ENCODE measurements at places on chromosomes 2 and 18.
A peak's percentile ranks its signal among the peaks of the same experiment; 100 is the strongest.

DNA sequence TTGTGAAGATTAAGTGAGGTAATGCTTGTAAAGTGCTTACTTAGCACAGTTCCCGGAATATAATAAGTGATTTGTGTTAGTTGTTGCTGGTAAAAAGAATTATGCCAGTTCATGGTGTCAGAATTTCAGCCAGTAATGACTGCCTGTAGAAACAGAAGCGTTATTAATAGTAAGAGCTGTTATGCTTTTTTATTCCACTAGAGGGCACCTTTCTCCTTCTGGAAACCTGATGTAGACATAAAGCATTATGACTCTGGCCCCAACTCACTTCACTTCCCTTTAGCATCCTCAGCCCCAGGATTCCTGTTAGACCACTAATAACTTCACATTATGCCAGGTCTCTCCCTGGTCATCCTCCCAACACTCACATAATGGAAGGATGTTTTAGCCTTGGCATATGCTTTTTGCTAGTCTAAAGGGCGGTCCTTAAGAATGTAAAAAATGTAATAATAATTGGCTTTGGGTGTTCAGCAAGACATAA, 34.9 kb downstream of the C18orf54 start:
- DNase-seq, result no peak

DNA sequence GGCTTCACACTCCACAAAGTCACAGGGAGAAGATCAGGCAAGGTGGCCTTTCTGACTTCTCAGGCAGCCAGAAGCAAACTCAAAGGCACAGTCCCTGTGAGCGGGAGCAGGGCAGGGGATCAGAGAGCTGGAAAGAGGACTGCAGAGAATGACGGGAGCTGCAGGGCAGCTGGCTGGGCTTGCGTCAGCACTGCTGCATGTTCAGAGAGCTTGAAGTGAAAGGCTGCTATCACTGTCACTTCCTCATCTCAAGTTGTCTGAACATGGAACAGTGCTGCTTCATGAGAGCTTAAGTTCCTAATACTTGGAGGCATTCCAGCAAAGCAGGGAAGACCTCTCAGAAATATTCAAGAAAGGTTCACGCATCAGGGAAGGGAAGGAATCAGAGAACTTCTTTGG, 20.4 kb downstream of the TGFBRAP1 start:
- no peak for DNase-seq

GRCh38 chr2:198322275-198322674, 517.9 kb downstream of the PLCL1 start:
- DNase-seq, result no peak

DNA sequence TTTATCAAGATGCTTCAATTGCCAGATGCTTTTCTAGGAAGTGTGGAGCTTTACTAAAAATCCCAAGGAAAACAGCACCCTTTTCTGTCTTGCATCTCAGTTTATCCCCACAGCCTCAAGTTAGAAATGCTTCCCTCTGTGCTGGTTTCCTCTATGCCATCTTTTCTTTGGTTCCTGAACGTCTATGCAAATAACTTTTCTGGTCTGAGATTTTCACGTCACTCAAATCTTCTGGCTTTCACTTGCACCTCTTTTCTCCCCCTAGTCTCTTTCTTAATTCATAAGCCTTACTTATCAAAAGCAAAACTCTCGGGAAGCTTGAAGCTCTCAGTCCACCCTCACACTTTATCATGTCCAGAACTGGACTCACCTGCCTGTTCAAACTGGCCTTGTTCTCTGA, 33.9 kb downstream of the ARHGAP25 start:
- no peak for DNase-seq

DNA sequence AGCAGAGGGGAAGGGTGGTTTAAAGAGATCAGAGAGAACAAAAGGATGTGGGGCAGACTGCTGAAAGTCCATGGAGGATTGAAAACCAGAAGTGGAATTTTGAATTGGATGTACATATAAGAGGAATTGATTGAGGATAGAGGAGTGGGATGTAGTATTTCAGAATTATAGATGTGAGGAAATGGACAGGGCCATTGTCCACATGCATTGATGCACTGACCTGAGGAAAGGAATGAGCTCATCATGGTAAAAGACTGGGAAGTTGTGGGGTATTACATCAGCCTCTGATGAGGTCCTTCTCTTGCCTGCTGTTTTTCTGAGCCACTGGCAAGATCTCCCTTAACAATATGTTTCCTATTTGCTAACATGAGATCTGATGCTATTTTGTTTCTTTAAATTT, 365.7 kb upstream of the FANCL start:
- DNase-seq, result no peak

DNA sequence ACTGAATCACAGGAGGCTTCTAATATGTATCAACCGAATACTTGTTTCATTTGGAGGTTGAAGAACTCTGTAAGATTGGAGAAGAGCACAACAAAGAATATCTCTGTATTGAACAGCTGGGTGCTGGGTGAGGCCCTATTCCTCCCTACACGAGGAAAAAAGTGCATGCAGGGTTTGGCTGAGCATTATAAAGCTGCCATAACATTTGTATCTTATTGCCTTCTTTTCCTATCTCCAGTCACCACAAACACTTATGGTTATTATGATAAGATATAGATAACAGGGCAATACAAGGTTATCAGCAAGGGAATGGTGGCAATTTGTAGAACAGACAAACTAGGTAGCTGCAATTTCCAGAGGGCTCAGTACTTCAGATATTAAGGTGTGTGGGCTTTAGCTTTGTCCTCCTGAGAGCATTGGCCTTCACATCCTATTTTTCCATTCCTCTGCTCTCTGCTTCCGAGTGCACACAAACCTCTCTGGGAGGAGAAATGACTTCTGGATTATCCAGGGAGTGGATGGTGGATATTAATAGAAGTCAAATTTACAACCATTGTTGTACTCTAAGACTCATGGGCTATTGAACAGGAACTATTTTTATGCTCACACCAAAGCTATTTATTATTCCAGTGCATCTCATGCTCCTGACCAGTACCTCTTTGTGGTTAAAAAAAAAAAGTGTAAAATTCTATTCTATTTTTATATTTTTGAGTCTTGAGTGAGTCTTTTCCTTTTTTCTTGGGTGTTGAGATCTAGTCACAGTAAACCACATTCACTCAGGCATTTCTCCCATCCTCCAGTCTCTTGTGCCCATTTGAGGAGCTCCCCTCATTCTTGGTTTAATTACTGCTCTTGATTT, 248.4 kb downstream of the ETAA1 start:
- DNase-seq, result no peak

GRCh38 chr2:164867779-164868397, 26.3 kb upstream of the COBLL1 start:
- DNase-seq, result no peak

DNA sequence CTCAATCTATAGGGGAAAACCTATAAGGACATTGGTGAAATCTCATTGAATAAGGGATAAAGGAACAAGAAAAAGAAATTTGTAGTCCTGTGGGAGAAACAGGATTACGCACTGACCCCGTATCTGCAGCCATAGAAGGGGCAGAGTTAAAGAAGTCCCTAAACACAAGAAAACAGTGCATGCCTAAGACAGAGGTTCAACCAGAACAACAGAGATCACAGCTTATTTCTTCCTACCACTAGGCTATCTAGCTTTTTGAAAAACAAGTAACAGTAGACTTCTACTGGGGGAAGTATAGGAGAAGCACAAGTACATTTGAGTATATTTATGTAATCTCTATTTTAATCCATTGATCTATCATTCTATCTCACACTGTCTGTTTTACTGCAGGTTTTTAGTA, 485.2 kb upstream of the REG3G start:
- no peak for DNase-seq

DNA sequence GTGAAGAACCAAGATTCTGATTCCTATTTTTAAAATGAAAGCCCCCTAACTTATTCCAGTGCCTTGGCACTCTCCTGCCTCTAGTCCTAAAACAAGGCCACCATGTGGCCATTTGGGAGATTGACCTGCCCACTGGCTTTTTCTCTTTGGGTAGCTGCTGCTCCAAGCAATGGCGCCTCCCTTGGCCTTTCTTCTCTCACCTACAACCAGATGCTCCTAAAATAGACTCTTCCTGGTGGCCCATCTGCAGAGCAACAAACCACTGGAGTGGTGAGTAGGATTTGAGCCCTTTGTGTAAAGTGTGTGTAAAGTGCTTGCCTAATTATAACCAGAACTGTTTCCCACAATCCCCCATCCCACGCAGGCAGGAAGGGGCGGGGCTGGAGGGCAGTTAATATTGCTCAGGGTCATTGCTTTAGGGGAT, 114.2 kb downstream of the FHOD3 start:
- DNase-seq, result no peak

- no peak for DNase-seq
Observed at GRCh38 chr2:47056868-47057686, 98.0 kb downstream of the STPG4 start.

- DNase-seq, result no peak
Observed at GRCh38 chr2:46471019-46471583, 8.3 kb upstream of the TMEM247 start.

- DNase-seq, result peak; percentile 12
Observed at GRCh38 chr2:181459621-181460021, 2.4 kb downstream of the ITGA4 start.

DNA sequence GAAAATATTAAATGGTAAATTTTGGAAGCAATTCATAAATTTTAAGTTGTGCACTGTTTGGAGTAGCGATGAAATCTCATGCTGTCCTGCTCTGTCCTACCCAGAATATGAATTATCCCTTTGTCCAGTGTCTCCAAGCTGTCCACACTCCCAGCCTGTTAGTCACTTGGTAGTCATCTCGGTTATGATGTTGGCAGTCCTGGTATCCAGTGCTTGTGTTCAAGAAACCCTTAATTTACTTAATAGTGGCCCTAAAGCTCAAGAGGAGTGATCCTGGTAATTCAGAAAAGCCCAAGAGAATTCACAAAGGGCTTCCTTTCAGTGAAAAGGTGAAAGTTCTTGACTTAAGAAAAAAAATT, 71.8 kb upstream of the STAM2 start:
- no peak for DNase-seq

GRCh38 chr2:150528861-150529801, 41.7 kb upstream of the RND3 start:
- DNase-seq, result no peak

DNA sequence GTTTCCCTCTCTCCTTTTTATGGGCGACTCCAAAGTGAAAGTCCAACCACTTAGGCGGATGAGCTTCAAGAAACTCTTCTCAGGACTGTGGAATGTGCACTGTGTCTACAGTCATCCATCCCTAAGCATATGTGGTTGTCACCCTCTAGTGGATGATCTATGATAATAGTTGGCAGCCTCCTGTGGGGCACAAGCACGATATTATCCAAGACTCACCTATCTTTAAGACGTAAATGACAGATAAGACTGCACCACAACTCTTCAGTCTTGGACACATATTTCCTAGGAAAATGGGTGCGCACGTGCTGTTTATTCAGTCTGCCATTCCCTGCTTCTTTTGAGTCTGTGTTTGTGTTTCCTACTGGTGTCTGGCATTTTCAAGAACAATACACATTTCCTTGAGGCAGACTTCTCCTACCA, 145.5 kb upstream of the CTAGE1 start:
- DNase-seq, result peak; percentile 70

DNA sequence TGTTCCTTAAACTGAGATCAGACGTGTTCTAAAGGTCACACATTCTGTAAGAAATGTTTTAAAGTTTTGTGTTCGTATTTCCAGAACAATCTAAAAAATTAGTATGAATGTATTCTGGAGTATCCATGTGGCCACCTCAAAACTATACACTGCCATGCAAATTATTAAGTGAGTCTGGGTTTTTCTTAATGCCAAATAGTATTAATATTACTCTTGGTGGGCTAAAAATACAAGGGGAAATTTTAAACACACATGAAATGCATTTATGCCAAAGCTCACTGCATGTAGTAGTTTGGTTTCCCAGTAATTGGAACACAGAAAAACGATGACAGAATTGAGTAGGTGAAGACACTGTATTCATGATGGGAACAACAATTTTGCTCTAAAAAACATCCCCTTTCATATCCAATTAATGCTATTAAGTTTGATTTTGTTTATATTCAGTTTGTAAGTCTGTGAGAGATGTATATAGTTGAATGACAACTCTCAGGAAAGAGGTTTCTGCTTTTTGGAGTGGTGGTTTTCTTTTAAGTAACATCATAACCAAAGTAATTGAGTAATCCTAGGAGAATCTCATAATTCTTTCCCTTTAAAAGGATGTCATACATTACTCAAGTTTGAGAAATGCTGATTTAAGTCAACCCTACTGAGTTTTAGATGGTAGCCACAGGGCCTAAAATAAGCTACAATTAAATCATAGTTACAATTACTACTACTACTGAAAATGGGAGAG, 75.7 kb upstream of the CDCA7 start:
- DNase-seq, result no peak

DNA sequence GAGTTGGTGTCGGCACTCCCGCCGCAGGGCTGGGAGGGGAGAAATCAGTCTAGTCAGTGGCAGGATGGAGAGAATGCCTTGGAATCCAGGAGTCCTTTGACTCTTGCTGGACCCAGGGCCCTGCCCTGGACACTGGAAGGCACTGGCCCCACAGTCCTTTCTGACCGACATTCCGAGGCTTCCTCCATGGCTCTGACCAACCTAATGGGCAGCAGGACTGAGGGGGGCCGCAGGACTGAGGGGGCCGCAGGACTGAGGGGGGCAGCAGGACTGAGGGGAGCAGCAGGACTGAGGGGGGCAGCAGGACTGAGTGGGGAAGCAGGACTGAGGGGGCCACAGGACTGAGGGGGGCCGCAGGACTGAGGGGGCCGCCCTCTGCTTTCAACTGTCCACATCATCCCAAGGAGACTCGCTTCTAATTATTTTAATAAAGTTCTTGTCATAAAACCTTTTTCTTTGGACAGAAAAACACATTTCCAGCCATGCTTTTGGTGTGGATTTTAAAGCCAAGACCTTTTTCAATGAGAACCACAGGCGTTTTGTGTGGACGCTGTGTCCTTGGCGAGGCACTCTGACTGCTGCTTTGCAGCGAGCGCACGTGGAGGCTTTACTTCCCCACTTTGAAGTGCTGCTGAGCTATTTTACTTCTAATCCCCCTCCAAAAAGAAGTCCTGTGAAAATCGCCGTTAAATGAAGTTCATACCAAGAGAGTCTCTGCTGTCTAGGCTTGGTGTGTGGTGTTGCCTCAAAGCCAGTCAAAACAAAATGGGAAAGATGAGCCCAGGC, 226.1 kb downstream of the TWIST2 start:
- DNase-seq, result no peak

GRCh38 chr2:231190531-231191197, 7.8 kb upstream of the ARMC9 start:
- DNase-seq, result no peak

DNA sequence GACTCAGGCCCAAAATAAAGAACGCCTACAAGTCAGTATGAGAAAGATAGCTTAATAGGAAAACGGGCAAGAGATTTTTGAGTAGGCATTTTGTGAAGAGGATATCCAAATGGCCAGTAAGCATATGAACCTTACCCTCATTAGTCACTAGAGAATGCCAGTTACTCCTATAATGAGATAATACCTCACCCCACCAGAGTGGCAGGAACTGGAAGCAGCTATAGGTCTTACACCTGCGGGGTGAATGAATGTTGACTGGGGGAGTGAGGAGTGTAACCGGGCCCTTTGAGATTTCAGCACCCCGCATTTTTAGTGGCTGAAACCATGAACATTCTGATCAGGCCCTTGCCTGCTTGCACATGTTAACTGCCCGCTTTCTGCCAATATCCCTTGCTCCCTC, 7.5 kb upstream of the PTPN2 start:
- DNase-seq, result no peak

- DNase-seq, result no peak
Observed at GRCh38 chr2:28471701-28472236, 24.1 kb upstream of the PLB1 start.

Measured in AG04449 (cell line).